ENCODE measurements at places on chromosomes 4 and X. TPM values are rescaled to one million over a fixed set of nuclear protein-coding genes. Genes with fewer than 3 reads are reported as not detected.

The GPRASP2 gene
- total RNA-seq, result 13.1 TPM

The RAB41 gene
- not detected for total RNA-seq

The KCND1 gene
- 1.2 TPM for total RNA-seq

The TMEM31 gene
- total RNA-seq, result not detected

The TMSB15A gene
- total RNA-seq, result 1.6 TPM

The VCX3A gene
- total RNA-seq, result not detected

GRCh38 chr4:81164623-81165416 lies 50.2 kb downstream of the PRKG2 start:
- no peak overlapping the region for H3K27ac ChIP-seq
- no peaks in the 10 kb centered on the region for H3K36me3 ChIP-seq
- DNase-seq, result no peak

- H3K36me3 ChIP-seq, result peaks cover 11% of the 10 kb centered on the region
- no peak overlapping the region for H3K4me3 ChIP-seq
- DNase-seq, result no peak
- no peaks in the 10 kb centered on the region for H3K4me1 ChIP-seq
- no peak overlapping the region for H3K27ac ChIP-seq
- H3K27me3 ChIP-seq, result no peaks in the 10 kb centered on the region
Observed at GRCh38 chr4:3168029-3168428, 80.9 kb upstream of the MSANTD1 start.

- no peak overlapping the region for H3K4me3 ChIP-seq
- H3K27ac ChIP-seq, result peak overlapping the region; percentile 3
- no peak for DNase-seq
- peaks cover 31% of the 10 kb centered on the region for H3K4me1 ChIP-seq
- H3K27me3 ChIP-seq, result no peaks in the 10 kb centered on the region
- no peaks in the 10 kb centered on the region for H3K36me3 ChIP-seq
Observed at GRCh38 chr4:102817613-102818268, 9.6 kb downstream of the UBE2D3 start.

DNA sequence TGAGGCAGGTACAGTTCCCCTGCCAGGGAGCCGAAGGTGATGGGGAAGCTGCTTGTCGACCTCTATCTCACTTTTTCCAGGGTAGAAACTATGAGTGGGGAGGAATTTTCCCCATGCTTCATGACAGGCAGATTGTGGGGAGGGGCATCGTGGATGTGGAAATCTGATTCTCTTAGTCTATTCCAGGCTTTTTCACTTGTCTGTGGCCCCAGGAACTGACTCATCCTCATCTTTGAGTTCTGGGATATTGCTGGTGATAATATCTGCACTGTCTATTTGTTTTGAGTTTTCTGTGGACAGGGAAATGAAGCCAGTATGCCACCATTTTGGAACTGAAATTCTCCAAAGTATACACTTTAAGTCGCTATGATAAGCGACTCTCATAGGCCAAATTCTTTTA lies 7.6 kb upstream of the TLR2 start:
- no peak overlapping the region for H3K4me3 ChIP-seq
- no peaks in the 10 kb centered on the region for H3K36me3 ChIP-seq
- no peak for DNase-seq
- no peaks in the 10 kb centered on the region for H3K27me3 ChIP-seq
- no peak overlapping the region for H3K27ac ChIP-seq

- H3K4me1 ChIP-seq, result no peaks in the 10 kb centered on the region
- H3K36me3 ChIP-seq, result no peaks in the 10 kb centered on the region
- no peaks in the 10 kb centered on the region for H3K27me3 ChIP-seq
- H3K27ac ChIP-seq, result no peak overlapping the region
Observed at GRCh38 chrX:110989447-110989846, 106.5 kb upstream of the PAK3 start.

DNA sequence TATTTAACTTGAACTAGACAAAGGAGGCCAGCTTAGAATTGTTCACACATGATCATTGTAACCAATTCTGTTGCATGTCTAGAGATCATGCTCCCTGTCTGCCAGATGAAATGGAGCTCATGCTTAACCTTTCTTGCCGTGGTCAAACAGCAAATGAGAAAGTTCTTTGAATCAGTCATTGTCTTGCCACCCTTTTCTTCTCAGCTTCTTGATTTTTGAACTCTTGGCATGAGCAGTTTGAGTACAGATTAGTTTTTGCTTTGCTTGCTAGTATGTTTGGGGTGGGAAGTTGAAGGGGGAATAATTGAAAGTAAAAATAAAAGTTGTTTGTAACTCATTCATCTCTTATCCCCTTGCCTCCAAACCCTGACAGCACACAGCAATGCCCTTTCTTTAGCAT lies 4.7 kb downstream of the MTM1 start:
- no peak overlapping the region for H3K4me3 ChIP-seq
- no peaks in the 10 kb centered on the region for H3K4me1 ChIP-seq
- no peaks in the 10 kb centered on the region for H3K27me3 ChIP-seq
- no peak for DNase-seq
- H3K27ac ChIP-seq, result no peak overlapping the region
